ENCODE measurements at places on chromosomes 12 and 14.

DNA sequence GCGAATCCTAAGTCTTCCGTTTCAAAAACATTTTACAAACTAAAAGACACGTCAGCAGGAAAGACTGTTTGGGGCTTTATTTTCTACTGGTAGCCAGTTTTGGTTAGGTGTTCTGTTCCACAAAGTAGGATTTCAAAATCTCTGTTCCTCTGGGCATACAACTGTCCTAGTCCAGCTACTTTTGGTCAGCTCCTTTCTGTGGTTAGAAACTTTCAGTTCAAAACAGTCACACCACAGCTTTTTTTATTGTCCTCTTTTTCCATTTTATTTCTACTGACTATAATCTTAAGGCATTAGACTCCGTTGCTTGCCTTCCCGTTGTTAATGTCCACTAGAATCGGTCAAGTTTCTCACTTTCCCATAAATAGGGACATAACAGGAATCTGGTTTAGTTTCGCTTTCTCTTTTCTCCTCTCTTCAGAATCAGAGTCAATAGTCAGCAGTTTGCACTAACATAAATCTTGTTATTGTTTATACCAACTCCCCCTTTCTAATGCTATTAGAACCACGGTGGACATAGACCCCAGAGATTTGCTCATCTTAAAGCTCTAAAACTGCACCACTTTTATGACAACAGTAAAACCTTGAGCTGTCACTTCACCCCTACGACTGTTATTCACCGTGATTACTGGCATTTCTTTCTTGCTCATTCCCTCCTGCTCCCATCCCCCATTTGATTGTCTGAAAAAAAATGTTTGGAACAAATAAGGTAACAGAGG, 41.5 kb upstream of the NPAS3 start:
- no peak for DNase-seq

DNA sequence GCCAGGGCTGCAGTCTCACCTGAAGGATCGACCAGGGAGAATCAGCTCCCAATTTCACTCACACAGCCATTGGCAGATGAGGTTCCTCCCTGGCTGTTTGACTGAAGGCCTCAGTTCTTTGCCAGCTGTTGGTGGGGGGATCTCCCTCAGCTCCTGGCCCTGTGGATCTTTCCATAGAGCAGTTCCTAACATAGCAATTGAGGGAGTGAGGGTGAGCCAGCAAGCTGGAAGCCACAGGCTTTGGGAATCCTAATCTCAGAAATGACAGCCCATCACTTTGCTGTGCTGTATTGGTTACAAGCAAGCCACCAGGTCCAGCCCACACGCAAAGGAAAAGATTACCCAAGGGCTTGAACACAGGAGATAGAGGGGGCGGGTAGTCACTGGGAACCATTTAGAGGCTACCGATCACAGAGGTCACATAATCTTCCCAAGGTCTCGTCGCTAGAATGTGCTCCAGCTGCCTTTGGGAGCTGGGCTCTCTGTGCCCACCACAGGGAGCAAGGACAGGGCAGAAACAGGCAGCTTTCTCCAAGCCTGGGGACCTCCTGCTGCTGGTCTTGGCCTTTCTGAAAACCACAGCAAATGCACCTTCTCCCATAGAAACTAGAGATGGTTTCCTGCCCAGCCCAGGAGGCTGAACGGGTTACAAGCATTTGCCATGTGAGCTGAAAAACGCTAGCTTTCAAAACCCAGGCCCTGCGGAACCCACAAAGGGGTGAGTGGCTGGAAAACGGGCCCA, 4.6 kb upstream of the OTUB2 start:
- no peak for DNase-seq

DNA sequence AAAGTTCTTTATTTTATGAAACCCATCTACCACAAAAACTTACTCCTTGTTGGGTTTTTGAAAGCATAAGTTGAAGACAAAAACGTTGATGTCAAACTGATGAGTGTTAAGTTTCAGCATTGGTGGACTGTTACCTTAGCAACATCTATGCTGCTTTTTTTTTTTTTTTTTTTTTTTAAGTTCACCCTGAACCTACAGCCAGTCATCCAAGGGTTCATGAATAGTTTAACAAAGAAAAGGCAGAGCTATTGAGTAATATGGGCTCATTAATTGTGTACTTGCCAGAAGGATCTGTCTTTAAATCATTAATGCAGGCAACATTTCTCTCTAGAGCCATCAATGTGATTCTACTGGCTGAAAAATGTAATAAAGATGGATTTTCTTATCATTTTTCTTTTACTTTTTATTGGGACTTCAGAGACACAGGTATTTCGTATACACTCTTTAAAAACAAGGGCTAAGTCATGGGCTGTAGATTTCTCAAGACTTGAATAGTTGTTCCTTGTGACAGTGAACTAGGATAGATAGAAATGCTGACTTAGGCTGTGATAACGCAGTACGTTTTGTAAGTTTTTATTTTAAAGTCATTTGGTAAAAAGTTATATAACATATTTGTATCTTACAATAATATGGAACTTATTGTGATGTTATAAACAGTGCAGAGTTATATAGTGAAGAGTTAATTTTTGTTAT, at the start of gene PTPRQ:
PTPRQ (plus strand) TSS at position 262 of the 693 bp plus-strand sequence; CDS start at position 373, 111 bp downstream.
- DNase-seq: no peak

GRCh38 chr12:122499991-122500684, 594 bp downstream of the ZCCHC8 start:
- DNase-seq: no peak

DNA sequence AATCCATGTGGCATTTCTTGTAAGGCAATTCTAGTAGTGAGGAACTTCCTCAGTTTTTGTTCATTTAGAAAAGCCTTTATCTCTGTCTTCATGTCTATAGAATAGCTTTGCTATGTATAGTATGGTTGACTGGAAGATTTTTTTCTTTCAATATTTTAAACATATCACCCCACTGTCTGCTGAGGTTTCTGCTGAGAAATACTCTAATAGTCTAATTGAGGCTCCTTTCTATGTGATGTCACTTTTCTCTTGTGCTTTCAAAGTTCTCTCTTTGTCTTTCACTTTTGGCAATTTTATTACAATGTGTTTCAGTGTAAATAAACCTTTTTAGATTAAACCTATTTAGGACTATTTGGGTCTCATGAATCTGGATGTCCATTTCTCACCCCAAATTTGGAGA, 192.8 kb downstream of the PDZRN4 start:
- no peak for DNase-seq

GRCh38 chr12:10184261-10184843, 5.5 kb downstream of the TMEM52B start:
- no peak for DNase-seq

GRCh38 chr12:82757656-82758055, 71.0 kb downstream of the TMTC2 start:
- DNase-seq: no peak
